ENCODE measurements at places on chromosomes 7 and 10.

- no peak for DNase-seq
Measured at GRCh38 chr7:66768865-66769832, 28.6 kb downstream of the RABGEF1 start.

GRCh38 chr10:15052121-15052520 lies 8.4 kb downstream of the OLAH start:
- DNase-seq, result no peak

GRCh38 chr10:2263561-2263960 lies 526.2 kb upstream of the ADARB2 start:
- no peak for DNase-seq

GRCh38 chr7:127383123-127383835 lies 9.2 kb downstream of the ZNF800 start:
- DNase-seq, result no peak

DNA sequence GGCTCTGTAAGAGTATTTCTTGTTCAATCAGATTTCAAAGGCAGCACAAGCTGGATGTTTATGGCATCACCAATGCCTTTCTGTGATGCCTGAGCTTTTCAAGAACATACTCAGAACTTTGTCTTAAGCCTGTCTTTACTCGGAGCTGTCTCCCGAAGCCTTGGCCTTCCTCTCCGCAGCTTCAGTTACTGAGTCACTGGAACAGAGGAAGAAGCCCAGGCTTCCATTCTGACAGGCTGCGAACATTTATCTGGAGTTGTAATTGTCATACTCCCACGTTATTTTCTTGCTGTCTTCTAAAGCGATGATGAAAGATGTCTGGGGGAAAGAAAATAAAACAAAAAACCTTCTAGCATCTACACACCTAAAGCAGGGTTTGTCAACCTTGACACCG lies 43.9 kb downstream of the GRK5 start:
- DNase-seq, result no peak

GRCh38 chr7:156220078-156220605 lies 407.9 kb upstream of the SHH start:
- DNase-seq, result no peak

DNA sequence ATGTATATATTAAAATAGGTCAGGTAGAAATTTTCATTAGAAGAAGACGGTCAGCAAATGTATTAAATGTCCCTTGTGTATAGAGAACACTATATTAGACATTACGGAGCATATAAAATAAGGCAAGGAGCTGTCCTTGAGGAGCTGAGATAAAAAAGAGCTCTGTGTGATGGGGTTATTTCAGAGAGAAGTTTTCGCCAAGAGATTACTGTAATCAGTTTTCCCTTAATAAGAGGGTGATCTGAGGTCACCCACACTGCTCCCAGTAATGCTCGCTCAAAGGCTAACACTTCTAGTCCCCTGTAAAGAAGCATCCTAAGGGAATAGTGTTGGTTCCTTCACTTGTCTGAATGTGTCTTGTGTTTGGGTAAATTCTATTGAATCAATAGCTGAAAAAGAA lies 86.7 kb upstream of the PRR15 start:
- no peak for DNase-seq

DNA sequence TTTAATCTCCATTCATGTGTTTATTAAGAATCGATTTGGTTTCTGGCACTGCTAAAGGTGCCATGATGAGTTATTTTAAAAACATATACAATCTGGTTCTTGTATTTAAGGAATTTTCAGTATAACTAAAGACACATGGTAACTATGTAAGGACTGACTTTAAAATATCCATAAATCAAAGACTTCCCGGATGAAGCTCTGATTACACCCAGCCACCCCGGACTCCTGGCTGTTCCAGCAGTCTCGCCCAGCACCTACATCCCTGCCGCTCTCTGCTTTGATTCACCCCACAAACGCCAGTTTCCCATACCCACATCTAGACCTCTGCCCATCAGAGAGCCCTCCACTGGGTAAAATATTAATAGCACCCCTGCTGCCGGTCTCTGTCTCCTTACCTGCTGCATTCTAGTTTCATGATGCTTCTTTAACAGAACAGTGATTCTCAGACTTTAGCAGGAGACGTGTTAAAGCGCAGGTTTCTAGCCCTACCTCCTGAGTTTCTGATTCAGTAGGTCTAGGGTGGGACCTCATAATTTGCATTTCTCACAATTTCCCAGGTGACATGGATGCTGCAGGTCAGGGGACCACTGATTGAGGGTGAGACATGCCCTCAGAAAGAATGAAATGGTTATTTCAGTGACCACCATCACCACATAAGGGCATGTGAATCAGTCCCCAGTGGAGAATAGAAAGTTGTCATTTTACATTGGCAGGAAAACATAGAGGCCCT lies 185.7 kb downstream of the KIAA1217 start:
- DNase-seq, result no peak

- DNase-seq, result peak; percentile 96
Measured at GRCh38 chr7:151038951-151039849, 9.1 kb upstream of the ASIC3 start.

DNA sequence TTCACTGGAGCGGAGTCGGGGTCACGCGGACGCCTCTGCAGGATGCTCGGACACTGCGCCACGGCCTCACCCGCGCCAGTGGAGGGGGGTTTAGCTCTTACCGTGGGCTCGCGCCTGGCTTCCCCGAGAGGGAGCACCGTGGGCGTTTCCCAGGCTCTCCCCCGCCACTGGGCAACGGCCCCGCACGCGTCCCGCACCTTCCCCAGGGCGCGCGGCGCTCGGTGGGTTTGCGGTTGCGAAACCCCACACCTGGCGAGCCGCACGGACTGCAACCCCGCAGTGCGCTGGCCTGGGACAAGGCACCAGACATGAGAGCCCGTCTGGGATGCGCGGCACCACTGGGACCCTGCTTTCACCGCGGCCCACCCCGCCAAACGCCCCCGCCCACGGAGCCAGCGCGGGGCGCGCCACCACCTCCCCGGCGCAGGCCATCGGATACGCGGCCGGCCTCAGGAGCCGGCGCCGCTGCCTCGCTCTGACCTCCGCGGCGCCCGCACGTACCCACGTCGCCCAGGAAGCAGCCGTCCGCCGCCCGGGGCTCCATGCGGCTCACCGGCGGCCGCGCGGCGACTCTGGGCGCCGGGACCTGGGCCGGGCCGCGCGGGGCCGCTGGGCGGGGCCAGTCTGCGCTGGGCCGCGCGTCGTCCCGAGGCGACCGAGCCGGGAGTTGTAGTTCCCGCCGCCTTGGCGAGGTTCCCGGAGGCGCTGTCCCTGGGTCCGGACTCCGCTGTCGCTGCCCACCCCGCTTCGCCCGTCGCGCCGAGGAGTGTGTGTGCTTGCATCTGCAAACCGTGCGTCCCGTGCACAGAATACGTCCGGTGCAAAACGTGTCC lies at the start of gene ASB13:
Gene ASB13, minus strand, starts transcription at position 588 of the 833 bp plus-strand sequence. Its CDS starts 44 bp downstream, at position 544.
- DNase-seq, result peak; percentile 12

GRCh38 chr10:49650724-49651034 lies 28.8 kb upstream of the C10orf53 start:
- DNase-seq, result peak; percentile 31

GRCh38 chr10:33335801-33336581 lies 1.5 kb upstream of the NRP1 start:
- DNase-seq, result peak; percentile 69

- DNase-seq, result peak; percentile 40
Measured at GRCh38 chr7:151012911-151013347, 11.4 kb downstream of the ATG9B start.

GRCh38 chr10:85413570-85413969 lies 953.0 kb downstream of the GRID1 start:
- DNase-seq, result no peak

GRCh38 chr10:111130471-111130870 lies 53.6 kb downstream of the ADRA2A start:
- no peak for DNase-seq

DNA sequence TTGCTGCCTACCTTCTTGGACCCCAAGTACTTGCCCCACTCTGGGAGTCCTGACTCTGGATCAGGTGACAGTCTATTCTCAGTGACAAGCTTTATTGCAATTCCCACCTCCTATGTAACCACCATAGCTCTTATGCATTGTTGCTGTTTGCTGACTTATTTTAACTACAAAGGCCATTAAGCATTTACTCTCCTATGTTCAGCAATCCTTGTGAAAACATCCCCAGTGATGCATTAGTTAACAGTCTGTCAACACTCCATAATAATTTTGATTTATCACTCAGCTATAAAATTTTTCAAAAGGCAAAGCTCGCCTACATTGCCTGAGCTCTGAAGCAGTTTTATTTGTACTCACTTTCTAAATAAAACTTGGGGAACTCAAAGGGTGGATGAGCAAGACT lies 871.8 kb upstream of the SORCS1 start:
- DNase-seq, result no peak

DNA sequence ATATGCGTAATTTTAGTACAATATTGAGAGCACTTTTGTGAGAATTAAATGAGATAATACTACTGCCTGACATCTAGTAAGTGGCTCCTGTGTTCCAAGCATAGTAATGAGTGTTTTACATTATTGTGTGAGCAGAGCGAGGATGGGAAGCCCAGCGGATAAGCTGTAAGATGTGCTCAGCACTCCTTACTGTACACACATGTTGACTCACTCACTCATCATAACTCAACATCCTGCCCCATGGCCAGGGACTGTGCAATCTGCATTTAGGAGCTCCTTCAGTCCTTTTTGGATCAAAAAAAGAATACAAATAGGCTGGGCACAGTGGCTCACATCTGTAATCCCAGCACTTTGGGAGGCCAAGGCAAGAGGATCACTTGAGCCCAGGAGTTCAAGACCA lies 72.9 kb upstream of the NEBL start:
- no peak for DNase-seq
